ENCODE measurements at places on chromosomes 7 and 10.

- DNase-seq, result no peak
These were observed 95.3 kb upstream of the CARD11 start for GRCh38 chr7:3138997-3139396.

GRCh38 chr7:139829025-139829774 is at the start of gene TBXAS1:
Gene TBXAS1, plus strand, starts transcription at chr7:139829264. Its CDS starts 127 bp downstream, at chr7:139829391.
- DNase-seq, result peak; percentile 96

DNA sequence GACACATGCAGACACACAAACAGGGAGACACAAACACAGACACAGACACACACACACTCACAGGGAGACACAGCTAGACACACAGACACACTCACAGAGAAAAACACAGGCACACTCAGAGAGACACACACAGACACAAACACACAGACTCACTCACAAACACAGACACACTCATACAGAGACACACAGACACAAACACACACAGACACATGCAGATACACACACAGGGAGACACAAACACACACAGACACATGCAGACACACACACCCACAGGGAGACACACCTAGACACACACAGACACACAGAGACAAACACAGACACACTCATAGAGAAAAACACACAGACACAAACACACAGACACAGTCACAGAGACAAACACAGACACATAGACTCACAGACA is 67.9 kb downstream of the ADARB2 start:
- no peak for DNase-seq

DNA sequence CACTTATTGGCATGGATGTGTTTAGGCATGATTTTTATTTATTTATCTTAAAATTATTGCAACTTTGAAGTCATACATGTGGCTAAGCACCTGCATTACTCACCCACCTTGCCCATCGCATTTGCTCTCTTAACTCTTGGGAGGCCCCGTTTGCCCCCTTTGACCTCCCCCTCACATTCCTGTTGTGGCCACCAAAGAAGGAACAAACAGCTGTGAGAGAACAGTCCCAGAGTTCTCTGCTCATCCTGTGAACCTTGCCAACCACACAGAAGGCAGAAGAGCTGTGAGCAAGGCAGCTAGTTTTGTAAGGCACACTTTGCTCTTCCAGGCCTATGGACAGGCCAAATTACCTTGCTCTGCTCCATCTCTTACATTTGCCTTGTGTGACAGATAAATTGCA is 23.6 kb upstream of the FGL2 start:
- no peak for DNase-seq

GRCh38 chr7:40659231-40659630 is 524.4 kb downstream of the SUGCT start:
- DNase-seq, result no peak

GRCh38 chr10:8069108-8069507 is 14.6 kb downstream of the GATA3 start:
- no peak for DNase-seq

DNA sequence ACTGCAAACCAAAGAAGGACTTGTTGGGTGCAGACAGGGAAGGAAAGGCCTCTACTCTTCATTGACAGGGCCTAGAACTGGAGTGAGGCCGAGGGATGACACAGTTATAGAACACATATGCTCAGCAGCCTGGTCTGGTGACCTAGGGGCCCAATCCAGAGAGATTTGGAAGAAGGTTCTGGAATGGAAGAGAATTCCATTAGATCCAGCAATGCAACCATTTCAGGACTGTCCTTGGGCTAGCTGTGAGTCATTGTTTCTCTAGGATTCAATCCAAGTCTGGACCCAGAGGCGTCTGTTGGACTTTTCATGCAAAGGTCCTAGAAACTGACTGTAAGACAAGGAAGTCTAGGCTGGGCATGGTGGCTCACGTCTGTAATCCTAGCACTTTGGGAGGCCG is 59.2 kb downstream of the WIPF3 start:
- DNase-seq, result peak; percentile 18

DNA sequence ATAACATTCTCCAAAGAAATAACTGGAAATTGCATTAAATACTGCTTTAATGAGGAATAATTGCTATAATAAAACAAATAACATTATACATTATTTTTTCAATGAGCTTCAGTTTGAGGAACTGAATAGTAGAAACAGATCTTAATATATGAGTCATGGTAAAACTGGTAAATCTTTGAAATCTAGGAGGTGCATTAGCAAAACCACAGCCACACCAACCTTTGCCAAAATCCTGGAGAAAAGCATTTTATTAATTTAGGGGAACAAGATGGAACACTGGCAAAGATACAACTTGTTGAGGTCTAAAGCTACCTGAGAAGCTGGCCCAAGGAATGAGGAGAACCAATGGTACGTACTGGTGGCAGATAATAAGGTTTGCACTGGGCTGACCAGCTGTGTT is 5.4 kb upstream of the ASL start:
- DNase-seq, result no peak

DNA sequence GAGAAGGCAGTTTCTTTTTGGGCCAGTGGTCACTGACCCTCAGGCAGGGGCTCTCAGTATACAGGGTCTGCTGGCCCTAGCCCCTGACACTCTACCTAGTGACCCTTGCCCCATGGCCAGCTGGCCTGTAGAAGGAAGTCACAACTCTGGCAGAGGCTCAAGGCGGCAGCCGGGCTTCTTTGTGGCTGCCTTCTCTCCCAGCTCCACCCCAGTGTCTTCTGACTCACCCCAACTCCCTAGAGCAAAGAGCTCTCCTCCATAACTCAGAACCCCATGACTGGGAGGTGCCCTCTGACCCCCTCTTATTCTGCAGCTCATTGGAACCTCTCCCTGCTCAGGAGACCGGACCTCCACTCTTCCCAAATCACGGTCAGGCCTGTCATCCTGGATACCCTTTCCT is 358.2 kb downstream of the FGFR2 start:
- DNase-seq, result no peak

GRCh38 chr7:2621061-2621828 is 10.5 kb upstream of the TTYH3 start:
- no peak for DNase-seq
